Calu3 (cell line): ENCODE measurements at places on chromosomes 5 and 9. TPM values are rescaled to one million over a fixed set of nuclear protein-coding genes. Genes with fewer than 3 reads are reported as not detected.

DNA sequence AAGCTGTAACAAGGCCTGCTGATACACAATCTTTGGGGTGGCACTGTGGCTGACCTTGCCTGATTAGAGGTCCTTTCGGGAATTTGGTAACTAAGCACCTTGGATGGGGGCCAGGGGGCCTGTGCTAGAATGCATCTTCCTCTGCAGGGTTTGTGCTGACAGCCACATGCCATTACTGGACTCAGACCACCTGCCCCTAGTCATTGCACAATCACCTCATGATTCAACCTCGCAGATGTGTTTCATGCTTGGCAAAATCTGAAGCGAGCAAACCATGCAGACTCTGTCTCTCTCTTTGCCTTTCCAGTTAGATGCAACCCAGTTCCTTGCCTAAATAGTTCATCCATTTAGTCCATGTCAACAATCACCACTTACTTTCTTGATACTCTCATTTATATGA lies 96.5 kb upstream of the ERCC6L2 start:
- H3K27ac ChIP-seq: no peak overlapping the region
- no peak overlapping the region for H3K4me3 ChIP-seq
- peaks cover 31% of the 10 kb centered on the region for H3K27me3 ChIP-seq
- H3K4me1 ChIP-seq: no peaks in the 10 kb centered on the region
- H3K36me3 ChIP-seq: no peaks in the 10 kb centered on the region

- H3K4me3 ChIP-seq: no peak overlapping the region
- H3K27ac ChIP-seq: no peak overlapping the region
- no peaks in the 10 kb centered on the region for H3K27me3 ChIP-seq
- no peak for DNase-seq
- H3K4me1 ChIP-seq: no peaks in the 10 kb centered on the region
Observed at GRCh38 chr5:129041196-129041881, 53.2 kb upstream of the ISOC1 start.

- peaks cover 2% of the 10 kb centered on the region for H3K36me3 ChIP-seq
- no peak overlapping the region for H3K27ac ChIP-seq
- no peaks in the 10 kb centered on the region for H3K27me3 ChIP-seq
- no peak for DNase-seq
- H3K4me1 ChIP-seq: peaks cover 10% of the 10 kb centered on the region
- H3K4me3 ChIP-seq: no peak overlapping the region
Observed at GRCh38 chr9:104963076-104963475, 35.1 kb upstream of the ABCA1 start.

- no peak overlapping the region for H3K4me3 ChIP-seq
- no peaks in the 10 kb centered on the region for H3K36me3 ChIP-seq
- H3K4me1 ChIP-seq: peaks cover 40% of the 10 kb centered on the region
- DNase-seq: no peak
- H3K27me3 ChIP-seq: peaks cover 6% of the 10 kb centered on the region
Observed at GRCh38 chr5:172745838-172746237, 25.2 kb downstream of the DUSP1 start.

DNA sequence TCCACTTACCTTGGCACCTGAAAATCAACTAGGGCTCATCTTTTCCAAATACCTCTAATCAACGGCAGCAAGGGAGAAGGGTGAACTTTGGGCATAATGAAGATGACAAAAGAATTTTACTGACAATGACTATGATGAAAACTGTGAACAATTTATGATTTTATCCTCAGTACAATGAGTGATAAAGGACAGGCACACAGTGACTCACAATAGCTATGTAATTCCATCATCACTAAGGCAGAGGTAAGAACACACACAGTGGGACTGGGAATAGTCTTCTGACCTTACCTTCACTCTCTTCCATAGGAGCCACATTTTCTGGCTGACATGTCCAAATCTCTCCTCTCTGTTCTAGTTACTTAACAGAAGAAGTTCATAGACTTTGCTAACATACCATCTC lies 26.1 kb upstream of the KCNV2 start:
- H3K36me3 ChIP-seq: peaks cover 4% of the 10 kb centered on the region
- H3K4me1 ChIP-seq: no peaks in the 10 kb centered on the region
- no peak for DNase-seq

GRCh38 chr9:123365287-123365880 lies 9.4 kb downstream of the CRB2 start:
- H3K4me3 ChIP-seq: no peak overlapping the region
- no peaks in the 10 kb centered on the region for H3K4me1 ChIP-seq
- no peak overlapping the region for H3K27ac ChIP-seq
- H3K36me3 ChIP-seq: no peaks in the 10 kb centered on the region
- H3K27me3 ChIP-seq: peaks cover 72% of the 10 kb centered on the region
- DNase-seq: no peak

DNA sequence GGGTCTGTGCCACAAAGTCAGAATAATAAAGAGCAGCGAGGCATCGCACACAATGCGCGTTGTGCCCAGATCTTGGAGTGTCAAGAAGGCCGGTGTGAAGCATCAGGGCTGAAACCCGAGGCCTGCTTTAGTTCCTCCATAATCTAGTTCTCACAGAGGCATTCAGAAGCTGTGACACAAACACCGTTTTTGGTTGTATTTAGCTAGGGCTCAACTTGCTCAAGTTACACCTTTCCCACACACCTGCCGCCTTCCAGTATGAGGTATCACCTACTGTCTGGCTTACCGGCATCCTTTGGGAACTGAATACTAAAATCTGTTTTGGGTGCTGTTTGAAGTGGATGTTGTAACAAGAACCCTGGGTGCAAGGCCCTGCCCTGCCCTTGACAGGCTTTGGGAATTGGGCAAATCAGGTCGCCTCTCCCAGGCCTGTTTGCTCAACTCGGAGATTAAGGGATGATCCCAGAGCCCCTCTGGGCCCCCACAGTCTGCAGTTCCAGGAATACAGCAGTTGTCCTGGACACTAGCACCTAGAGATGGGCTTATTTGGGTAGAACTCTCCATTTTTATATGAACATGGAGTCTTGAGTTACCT lies 27.0 kb downstream of the SLC25A25 start:
- H3K4me1 ChIP-seq: peaks cover 29% of the 10 kb centered on the region
- no peak for DNase-seq
- H3K36me3 ChIP-seq: peaks cover 48% of the 10 kb centered on the region
- peak overlapping the region; percentile 98 for H3K27ac ChIP-seq

DNA sequence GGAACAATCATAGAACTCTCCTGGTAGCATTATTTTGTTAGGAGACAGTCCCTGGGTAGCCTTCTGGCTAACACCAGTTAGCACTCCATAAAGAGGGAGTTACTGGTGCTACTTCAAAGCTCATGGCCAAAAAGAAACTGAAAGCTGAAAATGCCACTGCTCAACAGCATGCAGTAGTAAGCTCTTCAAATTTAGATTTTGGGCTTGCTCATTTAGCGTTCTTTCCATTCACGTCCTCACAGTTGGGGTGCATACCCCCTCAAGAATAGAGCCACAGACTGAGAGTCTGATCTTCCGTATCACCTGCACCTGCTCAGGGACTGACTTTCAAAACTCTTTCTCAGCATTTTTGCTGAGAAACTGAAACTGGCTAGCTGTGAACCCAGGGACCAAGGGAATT lies 24.7 kb downstream of the NTRK2 start:
- no peak overlapping the region for H3K27ac ChIP-seq
- H3K4me3 ChIP-seq: no peak overlapping the region
- H3K4me1 ChIP-seq: no peaks in the 10 kb centered on the region
- no peak for DNase-seq

Gene NRG2
- 1.4 and 3.1 TPM in 2 replicates for total RNA-seq
